ENCODE measurements at places on chromosomes 11 and 22.

DNA sequence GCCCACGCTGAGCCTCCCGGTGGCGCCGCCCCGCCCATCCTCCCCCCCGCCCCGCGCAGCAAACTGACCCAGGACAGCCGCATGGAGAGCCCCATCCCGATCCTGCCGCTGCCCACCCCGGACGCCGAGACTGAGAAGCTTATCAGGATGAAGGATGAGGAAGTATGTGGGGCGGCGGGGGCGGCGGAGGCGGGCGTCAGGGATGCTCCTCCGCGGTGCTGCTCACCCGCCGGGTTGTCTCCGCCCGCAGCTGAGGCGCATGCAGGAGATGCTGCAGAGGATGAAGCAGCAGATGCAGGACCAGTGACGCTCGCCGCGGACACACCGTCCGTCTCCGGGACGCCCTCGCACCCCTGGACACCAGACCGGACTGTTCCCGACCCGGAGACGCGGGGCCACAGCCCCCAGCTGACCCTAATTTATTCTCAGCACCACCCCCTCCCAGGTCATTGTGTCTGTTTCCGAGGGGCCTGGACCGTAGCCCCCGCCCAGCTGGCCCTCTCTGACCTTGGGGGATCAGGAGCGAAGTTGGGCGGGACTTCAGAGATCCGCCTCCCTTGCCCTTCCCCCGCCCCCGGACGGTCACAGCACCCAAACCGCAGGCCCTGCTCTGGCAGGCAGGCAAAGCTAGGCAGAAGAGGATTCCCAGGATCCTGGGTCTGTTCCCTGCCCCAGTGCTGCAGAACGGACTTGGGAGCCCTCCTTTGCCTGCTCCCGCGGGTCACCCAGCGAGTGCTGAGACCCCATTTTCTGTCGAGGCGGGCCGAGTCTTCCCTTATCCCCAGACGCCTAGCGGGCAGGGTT lies 959 bp upstream of the GP1BB start:
- no peak for DNase-seq

DNA sequence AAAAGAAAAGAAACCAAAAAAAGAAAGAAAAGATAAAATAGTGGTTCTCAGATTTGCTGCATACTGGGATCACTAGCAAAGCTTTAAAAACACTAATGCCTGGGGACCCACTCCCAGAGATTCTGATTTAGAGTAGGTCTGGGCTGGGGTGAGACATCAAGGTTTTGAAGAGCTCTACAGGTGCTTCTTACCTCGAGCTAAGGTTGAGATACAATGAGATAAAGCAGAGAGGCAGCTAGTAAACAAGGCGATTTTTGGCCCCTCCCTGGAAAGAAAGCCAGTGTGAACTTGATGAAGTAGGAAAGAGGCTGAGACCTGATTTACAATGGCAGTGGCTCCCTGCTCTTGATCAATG lies 327.6 kb upstream of the CCDC90B start:
- DNase-seq: no peak

DNA sequence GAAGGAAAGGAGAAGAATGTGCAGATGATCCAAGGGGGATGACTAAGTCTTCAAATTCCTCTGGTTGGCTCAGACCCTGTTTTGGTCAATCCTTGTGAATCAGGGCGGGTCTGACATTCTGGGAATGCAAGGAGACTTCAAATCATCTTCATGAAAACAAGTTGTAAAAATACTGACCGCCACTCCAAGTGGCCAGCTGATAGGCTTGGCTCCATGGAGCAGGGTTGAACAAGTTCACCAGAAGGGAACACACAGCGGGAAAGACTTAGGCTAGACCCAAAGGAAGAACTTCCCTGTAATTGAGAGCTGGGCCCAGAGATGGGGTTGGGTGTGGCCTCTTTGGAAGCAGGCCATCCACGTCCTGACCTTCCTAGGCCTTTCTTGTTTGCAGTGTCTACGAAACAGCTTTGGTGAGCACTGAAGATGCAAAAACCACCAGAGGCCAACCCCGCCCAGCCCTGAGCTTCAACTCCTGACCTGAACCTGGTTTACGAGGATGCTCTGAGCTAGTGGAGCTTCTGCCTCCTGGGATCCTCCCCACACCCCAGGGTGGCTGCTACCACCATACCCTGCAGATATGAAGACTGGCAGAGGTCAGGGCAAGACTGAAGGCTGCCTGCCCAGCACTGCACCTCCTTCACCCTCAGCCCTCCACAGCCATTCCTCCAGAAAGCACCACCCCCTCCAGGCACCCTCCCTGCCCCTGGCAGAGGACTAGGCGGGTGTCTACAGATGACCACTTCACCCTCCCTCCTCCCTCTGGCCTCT lies 26.1 kb downstream of the GDPD5 start:
- peak; percentile 99 for DNase-seq

- no peak for DNase-seq
Observed at GRCh38 chr11:38510041-38510440, 1912.0 kb upstream of the RAG2 start.

- DNase-seq: peak; percentile 0
Observed at GRCh38 chr22:16932577-16932976, 75.4 kb downstream of the GAB4 start.

DNA sequence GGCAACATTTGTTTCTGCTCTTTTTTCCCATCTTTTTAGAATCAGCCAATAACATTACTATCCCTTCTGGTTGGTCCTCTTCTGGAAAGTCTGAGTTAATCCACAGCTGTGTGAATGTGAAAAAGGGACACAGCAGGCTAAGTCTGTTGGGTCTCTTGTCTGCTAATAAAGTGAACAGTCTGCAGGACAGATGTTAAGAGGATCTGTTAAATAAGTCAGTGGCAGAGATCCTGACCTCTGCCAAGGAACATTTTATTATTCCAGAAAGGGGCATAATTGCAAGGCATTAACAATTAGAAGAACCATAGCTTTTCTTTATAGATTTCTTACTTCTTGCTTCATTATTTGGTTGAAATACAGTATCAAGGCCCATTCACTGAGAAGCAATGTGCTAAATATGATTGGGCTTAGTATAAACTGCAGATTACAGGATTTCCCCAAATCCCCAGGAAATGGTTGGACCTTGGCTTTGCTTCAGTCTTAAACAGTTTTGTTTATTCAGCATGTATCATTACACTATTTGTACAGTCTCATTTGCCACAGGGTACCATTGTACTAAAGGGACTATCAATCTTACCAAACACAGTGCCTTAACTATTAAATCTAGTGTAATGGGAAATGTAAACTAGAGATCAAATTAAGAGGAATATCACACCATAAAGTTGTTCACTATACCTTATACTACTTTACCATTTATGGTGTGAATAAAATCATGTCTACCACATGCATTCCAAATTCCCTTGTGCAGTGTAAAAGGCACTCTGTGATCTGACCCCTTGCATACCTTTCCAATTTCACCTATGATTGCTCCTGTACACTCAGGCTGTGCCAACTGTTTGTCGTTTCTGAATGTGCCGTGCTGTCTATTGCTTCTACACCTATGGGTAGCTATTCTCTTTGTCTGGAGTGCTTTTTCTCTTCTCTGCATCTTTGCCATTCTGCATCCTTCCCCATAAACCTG lies 274.0 kb downstream of the SOX6 start:
- DNase-seq: no peak

GRCh38 chr22:47198801-47199251 lies 436.4 kb downstream of the TBC1D22A start:
- DNase-seq: no peak

DNA sequence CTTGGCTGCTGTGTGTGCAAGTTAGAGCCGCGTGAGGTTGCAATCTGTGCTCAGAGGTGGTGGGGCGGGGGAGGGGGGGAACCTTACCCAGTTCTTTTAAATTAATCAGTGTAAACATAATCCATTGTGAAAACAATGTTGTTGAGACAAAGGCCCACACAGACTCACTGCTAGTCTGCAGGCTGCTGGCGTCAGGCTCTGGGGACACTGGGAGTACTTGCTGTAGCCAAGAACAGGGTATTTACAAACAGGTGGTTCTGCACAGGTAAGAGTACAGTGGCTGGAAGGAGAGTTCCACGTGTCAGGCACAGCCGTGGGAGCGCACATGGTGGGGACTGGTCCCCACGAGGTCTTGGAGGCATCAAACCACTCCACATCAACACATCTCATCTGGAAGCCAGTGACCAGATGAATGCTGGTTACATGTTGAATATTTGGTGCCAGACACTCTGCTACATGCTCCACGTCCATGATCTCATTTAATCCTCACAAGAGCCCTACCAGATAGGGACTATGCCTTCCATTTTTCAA lies 27.4 kb downstream of the SCUBE1 start:
- DNase-seq: no peak

DNA sequence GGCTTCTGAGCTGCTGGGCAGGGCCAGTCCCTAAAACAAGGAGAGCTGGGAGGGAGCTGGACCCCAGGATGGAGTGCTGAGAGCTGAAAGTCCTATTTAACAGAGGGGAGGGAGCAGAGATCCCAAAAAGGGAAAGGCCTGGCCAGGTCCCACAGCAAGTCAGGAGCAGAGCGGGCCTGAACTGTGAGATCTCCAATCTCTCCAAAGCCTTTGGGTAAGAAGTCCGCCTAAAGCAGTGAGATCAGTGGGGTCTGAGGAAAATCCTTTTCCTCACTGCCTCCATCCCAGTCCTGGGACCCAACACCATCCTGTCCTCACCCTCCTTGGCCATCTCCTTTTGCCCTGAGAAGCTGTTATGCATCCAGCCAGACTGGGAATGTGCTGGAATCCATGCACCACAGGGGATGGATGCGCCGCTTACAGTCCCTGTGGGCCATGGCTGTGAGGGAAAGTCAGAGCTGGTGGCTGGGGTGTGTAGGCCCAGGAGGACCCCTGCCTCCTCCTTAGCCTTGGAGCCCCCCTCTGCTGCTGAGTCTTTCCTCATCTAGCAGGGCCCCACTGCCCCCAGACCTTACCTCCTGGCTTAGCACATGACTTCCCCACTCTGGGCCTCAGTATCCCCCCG lies 8.6 kb downstream of the LRRC75B start:
- no peak for DNase-seq

GRCh38 chr11:94400839-94401772 lies at the start of gene GPR83:
GPR83 (minus strand) TSS chr11:94401419; CDS start chr11:94401247, 172 bp downstream.
- DNase-seq: peak; percentile 41

GRCh38 chr22:49373289-49373666 lies 454.4 kb downstream of the BRD1 start:
- no peak for DNase-seq

GRCh38 chr11:69711822-69712801 lies 8.3 kb upstream of the FGF19 start:
- DNase-seq: no peak

DNA sequence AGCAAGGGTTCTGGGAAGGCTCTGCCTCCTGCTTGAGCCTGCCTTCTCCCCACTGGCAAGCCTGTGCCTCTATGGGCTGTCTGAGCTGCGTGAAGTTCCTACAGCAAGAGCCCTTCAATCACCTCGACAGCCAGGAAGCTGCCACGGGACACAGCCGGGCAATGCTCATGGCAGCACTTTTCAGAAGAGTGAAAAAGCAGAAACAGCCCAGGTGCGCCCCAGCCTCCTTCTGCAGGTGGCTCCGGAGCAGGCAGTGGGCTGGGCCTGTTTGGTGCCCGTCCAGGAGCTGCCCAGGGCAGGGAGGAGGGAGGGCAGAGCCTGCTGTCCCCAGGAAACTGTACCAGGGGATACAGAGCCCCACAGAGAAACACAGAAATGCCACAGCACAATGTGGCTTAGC lies 24.6 kb upstream of the COMT start:
- no peak for DNase-seq

DNA sequence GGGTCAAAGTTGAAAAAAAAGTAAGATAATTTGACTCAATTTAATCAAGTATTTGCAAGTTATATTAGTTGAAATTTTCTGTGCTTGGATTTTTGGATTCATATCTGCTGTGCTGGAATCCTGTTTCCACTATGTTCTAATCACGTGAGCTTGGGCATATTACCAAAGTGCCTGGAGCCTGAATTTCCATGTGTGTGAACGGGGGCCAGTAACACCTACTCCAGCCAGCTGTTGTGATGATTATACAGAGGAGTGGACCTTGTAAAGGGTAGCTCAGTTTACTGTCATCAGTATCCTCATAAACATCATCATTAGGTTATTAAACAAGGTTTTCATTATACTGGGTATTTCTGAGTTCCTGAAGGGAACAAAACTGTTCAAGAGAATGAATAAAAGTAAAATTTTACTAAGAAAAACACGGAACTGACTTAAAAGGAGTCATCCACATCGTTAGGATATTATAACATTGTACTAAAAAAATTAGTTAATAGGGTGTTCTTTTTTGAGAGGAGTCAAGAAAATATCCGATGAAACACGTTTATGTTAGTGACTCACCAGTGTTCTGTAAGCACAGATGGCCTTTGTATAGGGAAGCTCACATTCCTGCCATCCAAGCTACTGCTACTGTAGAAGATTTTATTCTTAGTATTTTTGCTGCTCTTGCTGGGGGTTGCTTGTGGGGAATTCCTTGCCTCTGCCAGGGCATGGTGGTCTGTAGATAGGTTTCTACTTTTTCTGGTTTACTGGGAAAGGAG lies 144.1 kb downstream of the ARHGAP42 start:
- peak; percentile 76 for DNase-seq

- peak; percentile 100 for DNase-seq
Observed at GRCh38 chr11:9565822-9566560, 7.5 kb upstream of the WEE1 start.

DNA sequence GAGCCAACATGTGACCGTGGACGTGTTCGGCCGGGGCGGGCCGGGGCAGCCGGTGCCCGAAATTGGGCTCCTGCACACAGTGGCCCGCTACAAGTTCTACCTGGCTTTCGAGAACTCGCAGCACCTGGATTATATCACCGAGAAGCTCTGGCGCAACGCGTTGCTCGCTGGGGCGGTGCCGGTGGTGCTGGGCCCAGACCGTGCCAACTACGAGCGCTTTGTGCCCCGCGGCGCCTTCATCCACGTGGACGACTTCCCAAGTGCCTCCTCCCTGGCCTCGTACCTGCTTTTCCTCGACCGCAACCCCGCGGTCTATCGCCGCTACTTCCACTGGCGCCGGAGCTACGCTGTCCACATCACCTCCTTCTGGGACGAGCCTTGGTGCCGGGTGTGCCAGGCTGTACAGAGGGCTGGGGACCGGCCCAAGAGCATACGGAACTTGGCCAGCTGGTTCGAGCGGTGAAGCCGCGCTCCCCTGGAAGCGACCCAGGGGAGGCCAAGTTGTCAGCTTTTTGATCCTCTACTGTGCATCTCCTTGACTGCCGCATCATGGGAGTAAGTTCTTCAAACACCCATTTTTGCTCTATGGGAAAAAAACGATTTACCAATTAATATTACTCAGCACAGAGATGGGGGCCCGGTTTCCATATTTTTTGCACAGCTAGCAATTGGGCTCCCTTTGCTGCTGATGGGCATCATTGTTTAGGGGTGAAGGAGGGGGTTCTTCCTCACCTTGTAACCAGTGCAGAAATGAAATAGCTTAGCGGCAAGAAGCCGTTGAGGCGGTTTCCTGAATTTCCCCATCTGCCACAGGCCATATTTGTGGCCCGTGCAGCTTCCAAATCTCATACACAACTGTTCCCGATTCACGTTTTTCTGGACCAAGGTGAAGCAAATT lies 1.8 kb downstream of the FUT4 start:
- DNase-seq: peak; percentile 24

DNA sequence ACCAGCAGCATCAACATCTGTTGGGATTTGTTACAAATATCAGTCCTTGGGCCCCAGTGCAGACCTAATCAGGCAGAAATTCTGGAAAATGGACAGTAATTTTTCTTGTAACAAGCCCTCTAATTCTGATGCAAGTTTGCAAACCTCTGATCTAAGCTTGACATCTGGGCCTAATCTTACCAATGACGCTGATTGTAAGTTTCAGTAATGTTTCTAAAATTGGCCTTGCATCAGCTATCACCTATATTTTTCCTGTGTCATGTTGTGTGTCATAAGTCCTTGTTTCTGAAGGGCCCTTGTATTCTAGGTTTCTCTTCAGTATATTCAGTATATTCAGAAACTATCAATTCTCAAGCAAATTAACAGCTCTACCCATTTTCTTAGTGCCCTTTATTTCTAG lies 36.4 kb downstream of the ZNF215 start:
- DNase-seq: no peak

- no peak for DNase-seq
Observed at GRCh38 chr11:13777341-13777985, 109.0 kb downstream of the FAR1 start.

Measured in EH (cell line).